ENCODE measurements at places on chromosomes 2 and 18. TPM values are rescaled to one million over a fixed set of nuclear protein-coding genes. Genes with fewer than 3 reads are reported as not detected.

The PLEK gene
- total RNA-seq = 3.6 TPM

The PSTPIP2 gene
- total RNA-seq = 0.62 TPM

The FOXD4L1 gene
- not detected for total RNA-seq

The FTCDNL1 gene
- 7.1 TPM for total RNA-seq

The ZC3H8 gene
- total RNA-seq = 13.3 TPM

The TWIST2 gene
- 0.51 TPM for total RNA-seq

The PAX3 gene
- total RNA-seq = not detected

The PCARE gene
- 0.74 TPM for total RNA-seq

The KCNS3 gene
- 3.0 TPM for total RNA-seq

The DSC3 gene
- not detected for total RNA-seq

The BOLL gene
- total RNA-seq = not detected

The DLX1 gene
- 0.41 TPM for total RNA-seq

GRCh38 chr2:239382384-239382880 is 18.4 kb downstream of the HDAC4 start:
- DNase-seq = no peak

DNA sequence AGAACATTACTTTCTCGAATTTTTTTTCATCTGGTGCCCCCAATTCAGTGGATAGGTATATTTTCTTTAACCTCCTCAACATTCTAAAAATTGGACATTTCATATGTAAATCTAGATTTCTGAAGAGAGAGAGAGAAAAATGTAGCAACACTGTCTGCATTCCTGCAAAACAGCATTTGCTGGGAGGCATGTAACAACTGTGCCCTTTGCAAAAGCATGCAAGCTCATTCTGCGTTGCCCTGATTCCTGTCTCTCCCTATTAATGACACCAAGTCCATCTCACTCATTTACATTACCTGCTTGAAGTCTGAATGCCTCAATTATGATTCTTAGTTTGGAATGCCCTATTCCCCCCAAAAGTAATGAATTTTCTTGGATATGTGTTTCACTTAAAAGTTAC is 79.8 kb upstream of the BARD1 start:
- no peak for DNase-seq

GRCh38 chr2:197601726-197602125 is 73.7 kb downstream of the RFTN2 start:
- DNase-seq = no peak

- no peak for DNase-seq
Measured at GRCh38 chr18:26477828-26478466, 70.4 kb downstream of the KCTD1 start.

- DNase-seq = no peak
Measured at GRCh38 chr2:99156891-99157290, 2.1 kb downstream of the LIPT1 start.

DNA sequence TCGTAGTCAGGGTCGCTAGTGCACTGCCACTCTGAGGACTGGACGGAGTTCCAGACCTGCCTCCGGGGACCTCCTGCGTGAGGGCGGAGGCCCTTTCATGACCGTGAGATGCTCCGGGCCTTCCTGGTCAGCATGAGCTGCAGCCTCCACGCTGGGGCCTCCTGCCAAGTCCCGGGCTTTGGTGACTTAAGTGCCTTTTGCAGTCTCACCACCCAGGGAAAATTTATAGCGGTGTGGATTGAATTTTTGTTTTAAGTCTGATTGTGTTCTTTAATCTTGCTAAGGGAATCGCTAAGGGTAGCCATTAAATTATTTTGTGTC is 33.6 kb downstream of the CHRNA1 start:
- DNase-seq = no peak

DNA sequence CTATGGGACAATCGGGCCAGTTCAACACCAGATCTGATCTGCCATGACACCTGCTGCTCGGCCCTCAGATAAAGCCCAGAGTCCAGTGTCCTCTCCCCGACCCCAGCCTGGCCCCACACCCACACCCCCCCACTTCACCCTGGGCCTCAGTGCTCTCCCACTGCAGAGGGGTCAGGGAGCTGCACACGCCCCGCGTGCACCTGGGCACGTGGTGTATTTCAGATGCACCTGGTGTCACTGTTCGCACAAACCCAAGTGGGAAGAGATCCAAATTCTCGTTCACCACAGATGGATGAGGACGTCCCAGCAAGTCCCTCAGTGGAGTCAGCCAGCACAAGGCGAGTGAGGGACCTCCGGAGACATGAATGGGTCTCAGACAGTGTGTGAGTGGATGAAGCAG is 161.3 kb downstream of the RTP5 start:
- no peak for DNase-seq

- no peak for DNase-seq
Measured at GRCh38 chr2:120992791-120993555, 257.3 kb downstream of the GLI2 start.

GRCh38 chr2:81767187-81767912 is 1462.8 kb upstream of the LRRTM1 start:
- DNase-seq = no peak

DNA sequence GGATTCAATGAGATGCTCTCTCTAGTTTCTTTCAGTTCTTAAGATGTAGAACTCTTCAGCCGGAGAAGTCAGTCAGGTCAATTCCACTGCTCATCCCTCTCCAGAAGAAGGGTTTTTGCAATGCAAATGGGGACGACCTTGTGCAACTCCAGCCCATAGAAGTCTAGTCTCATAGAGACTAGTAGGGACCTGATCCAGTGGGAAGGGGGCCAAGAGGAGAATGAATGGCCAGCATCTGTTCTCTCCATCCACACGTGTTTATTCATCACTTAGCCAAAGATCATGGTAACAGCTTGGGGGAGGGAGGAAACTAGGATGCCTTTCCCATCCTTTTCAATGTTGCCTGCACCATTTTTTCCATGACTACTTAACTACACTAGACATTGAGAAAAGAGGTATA is 120.2 kb downstream of the LAMA3 start:
- DNase-seq = no peak

GRCh38 chr2:177393203-177393755 is 706 bp downstream of the AGPS start:
- no peak for DNase-seq

GRCh38 chr18:35694808-35695207 is 113.3 kb downstream of the GALNT1 start:
- no peak for DNase-seq

- no peak for DNase-seq
Measured at GRCh38 chr2:240290432-240291336, 144.8 kb upstream of the GPC1 start.

- DNase-seq = no peak
Measured at GRCh38 chr18:8766559-8767293, 61.4 kb downstream of the MTCL1 start.

- DNase-seq = no peak
Measured at GRCh38 chr2:66539452-66539851, 104.5 kb downstream of the MEIS1 start.

DNA sequence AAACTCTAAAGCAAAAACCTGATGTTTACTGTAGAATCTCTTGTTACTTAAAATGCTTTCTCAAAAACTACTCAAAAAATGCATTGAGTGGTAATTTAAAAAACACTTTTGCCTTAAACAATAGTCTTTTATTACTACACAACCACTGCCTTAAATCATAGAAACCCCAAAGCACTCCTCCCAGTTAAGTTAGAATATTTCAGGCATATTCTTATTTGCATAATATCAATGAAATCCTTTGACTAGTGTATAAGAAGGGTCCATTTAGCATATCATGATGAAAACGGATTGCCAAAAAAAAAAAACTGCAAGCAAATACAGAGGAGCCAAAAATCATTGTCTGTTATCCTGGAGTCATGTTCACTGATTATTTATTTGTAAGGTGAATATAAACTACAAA is 119.2 kb downstream of the PTPRM start:
- DNase-seq = no peak

- DNase-seq = peak; percentile 88
Measured at GRCh38 chr2:236642584-236643291, 73.1 kb downstream of the ACKR3 start.

All from heart right ventricle (tissue), 16 donors.